ENCODE measurements at places on chromosomes 13 and 19.

DNA sequence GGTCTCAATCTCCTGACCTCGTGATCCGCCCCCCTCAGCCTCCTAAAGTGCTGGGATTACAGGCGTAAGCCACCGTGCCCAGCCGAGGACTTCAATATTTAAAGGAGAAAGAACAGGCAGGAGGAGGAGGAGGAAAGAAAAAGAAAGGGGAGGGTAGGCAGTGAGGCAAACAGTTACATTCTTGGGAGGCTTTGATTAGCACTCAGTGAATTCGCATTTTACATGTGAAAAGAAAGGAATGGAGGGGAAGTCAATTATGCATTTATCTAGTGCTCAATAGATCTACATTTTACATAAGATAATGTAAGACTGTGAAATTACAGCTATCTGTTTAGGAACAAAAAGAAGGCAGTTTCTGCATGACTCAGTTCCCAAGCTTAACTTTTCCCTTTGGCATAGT is 30.9 kb upstream of the CXCL17 start:
- no peak for DNase-seq

DNA sequence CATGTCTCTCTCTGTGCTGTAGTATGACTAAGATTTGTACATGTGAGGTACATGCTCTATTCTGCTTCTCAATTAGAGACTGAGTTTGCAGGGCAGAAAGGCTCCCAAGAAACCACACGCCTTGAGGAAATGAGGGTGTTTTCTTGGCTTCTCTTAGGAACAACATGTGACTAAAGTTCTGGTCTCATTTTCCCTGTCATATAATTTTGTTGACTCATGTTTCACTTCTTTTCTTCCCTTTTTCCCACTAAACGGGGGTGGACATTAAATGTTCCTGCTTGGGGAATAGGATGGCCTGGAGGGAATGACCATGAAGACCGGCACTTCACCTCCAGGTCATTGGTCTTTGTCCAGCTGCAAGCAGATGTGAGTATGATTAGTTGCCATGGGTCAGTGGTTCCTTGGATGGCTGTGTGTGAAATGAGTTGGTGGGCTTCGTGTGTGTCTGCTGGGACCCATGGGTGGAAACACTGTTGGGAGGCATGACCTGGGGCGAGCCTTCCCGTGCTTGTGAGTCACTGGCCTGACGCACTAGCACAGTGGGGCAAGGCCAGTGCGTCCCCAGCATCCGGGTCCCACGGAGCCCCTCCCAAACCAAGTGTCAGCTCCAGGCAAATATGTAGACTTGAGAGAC is 56.6 kb downstream of the COL4A1 start:
- no peak for DNase-seq

- no peak for DNase-seq
Measured at GRCh38 chr13:30446126-30446500, 19.6 kb downstream of the HMGB1 start.

GRCh38 chr13:82791035-82791434 is 1091.2 kb downstream of the SLITRK1 start:
- DNase-seq: no peak

GRCh38 chr19:18274219-18274780 is at the start of gene IQCN:
Gene IQCN (minus strand): TSS chr19:18274452. CDS start chr19:18269478, 4,974 bp downstream.
- DNase-seq: peak; percentile 66

GRCh38 chr13:87678372-87678752 is 7.2 kb downstream of the SLITRK5 start:
- DNase-seq: no peak

- DNase-seq: no peak
Measured at GRCh38 chr13:30110301-30111070, 196.9 kb downstream of the KATNAL1 start.

- DNase-seq: no peak
Measured at GRCh38 chr13:75787249-75787928, 151.3 kb downstream of the LMO7 start.

DNA sequence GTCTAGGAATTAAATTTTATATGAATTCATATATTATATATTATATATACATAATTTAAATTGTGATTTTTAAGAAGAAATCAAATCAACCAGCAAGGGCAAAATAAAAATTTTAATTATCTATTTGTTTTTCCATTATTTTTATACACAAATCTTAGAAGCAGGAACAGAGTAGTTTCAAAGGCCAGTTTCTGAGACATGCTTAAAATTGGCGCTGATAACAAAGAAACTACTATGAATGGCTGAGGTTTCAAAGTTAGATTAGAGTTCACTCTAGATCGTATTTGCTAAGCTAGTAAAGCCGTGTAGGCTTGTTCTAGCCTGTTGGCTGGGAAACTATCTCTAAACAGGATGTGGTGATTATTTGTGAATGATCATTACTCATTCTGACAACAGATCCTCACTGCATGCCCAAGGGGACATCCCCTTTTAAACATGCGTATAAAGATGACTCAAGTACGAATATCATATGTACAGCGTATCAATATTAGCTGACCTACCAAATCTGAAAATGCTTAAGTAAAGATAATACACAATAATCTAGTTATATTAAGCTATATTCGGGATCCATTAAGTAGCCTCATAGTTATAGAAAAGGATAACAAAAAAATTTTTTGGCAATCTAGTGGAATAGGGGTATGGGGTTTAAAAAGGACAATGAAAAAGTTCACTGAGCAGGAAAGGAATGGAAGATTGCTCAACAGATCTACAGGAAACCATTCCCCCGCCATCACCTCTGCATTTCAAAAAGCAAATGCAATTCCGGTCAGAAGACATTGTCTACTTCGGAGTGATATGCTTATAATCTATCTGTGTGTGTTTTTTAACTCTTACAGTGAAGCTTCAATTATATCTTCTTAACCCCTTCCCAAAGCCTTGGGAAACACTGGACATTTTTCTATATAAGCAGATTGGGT is 150.1 kb downstream of the SHISA2 start:
- DNase-seq: no peak

- DNase-seq: no peak
Measured at GRCh38 chr19:54465426-54466109, 2.0 kb upstream of the LENG9 start.

DNA sequence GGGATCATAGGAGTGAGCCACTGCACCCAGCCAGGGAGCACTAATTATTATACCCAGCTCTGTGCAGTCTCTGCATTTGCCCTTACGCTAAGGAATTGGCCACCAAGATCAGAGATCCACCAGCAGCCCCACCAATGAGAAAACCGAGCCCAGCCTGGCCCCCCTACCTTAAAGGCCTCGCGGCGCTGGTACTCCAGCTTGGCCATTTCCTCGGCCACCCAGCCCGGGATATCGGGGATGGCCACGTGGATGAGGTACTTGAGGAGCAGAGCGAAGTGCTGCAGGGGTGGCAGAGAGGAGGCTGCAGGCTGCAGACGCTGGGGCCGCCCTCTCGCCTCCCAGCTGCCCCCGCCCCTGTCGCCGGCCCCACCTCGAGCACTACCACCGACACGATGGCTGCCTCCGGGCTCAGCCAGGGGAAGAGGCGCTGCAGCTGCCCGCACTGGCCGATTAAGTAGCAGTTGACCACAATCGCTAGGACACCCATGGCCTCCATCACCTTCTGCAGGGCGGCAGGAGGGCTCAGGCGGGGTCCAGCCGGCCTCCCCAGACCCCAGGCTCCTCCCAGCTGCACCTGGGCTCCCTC is 7.5 kb downstream of the ANO8 start:
- no peak for DNase-seq

- no peak for DNase-seq
Measured at GRCh38 chr19:56332695-56333094, 18.1 kb upstream of the ZSCAN5A start.

- DNase-seq: no peak
Measured at GRCh38 chr13:83221256-83221655, 661.0 kb downstream of the SLITRK1 start.

- DNase-seq: no peak
Measured at GRCh38 chr19:10730932-10731331, 13.1 kb downstream of the DNM2 start.

- DNase-seq: no peak
Measured at GRCh38 chr13:86383151-86383550, 583.9 kb upstream of the SLITRK6 start.

DNA sequence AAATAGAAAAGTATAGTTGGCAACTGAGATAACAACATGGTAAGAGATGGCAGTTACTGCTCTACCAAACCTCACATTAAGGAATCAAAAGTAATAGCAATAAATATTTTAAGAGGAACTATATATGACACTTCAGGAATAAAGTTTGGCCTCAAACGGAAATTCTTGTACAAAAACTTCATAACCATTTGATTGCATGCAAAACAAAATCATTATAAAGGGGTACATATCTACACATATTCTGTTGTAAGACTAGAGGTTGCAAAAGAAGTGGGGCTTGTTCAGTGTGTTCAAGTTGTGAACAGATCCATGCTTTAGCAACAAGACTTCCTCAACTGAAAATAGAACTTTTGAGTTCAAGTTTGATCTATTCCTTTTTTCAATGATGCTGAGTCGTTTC is 133.5 kb upstream of the MIR17HG start:
- no peak for DNase-seq

DNA sequence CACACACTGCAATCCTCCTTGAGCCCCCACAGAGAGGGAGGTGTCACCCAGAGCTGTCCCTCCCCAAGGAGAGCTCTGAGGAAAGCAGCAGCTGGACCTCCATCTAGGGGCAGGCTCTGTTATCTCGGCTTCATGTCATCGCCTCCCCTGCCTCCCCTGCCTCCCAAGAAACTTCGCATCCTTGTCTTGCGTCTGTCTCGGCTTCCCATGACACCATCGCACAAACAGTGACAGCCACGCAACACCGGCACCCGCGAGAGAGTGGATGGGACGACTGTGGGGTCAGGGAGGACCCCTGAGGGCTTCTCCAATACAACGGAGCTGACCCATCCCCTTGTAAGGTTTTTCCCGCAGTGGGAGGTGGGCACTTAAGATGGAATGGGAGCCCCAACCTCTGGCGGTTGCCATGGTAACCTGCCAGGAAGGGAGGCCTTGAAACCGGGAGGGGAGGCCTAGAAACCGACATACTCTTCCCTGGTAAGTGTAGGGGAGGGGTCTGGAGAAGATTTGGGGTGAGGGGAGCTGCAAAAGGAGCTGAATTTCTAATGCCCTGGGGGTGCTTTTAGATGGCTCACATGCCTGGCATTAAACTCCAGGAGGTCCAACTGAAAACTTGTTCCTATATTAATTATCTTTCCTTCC is 16.3 kb downstream of the TLE2 start:
- no peak for DNase-seq

DNA sequence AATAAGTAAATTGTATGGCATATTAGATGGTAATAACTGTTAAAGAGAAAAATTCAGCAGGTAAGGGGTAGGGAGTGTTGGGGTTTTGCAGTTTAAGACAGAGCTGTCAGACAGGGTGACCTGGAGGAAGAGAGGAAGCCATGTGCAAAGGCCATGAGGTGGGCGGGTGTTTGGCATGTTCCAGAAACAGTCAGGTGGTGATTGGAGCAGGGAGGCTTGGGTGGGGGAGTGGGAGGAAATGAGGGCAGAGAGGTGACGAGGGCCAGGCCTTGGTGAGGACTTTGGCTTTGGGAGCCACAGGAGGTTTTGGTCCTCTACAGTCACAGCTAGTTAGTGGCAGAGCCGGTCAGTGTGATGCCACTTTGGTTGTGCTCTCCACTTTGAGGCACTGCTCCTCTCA is 20.1 kb downstream of the RYR1 start:
- DNase-seq: no peak

Measured in right forelimb (tissue), 1 donor.